ENCODE measurements at places on chromosomes 3 and 15.

- DNase-seq, result peak; percentile 60
Measured at GRCh38 chr15:32888221-32888761, 170.5 kb downstream of the GREM1 start.

- DNase-seq, result peak; percentile 42
Measured at GRCh38 chr3:133962849-133963248, 66.9 kb downstream of the SLCO2A1 start.

- DNase-seq, result no peak
Measured at GRCh38 chr3:111871809-111872623, 13.0 kb downstream of the PHLDB2 start.

GRCh38 chr15:39066677-39067076 is 502.1 kb upstream of the RASGRP1 start:
- DNase-seq, result no peak

GRCh38 chr15:77473328-77473727 is 52.6 kb downstream of the HMG20A start:
- DNase-seq, result no peak

DNA sequence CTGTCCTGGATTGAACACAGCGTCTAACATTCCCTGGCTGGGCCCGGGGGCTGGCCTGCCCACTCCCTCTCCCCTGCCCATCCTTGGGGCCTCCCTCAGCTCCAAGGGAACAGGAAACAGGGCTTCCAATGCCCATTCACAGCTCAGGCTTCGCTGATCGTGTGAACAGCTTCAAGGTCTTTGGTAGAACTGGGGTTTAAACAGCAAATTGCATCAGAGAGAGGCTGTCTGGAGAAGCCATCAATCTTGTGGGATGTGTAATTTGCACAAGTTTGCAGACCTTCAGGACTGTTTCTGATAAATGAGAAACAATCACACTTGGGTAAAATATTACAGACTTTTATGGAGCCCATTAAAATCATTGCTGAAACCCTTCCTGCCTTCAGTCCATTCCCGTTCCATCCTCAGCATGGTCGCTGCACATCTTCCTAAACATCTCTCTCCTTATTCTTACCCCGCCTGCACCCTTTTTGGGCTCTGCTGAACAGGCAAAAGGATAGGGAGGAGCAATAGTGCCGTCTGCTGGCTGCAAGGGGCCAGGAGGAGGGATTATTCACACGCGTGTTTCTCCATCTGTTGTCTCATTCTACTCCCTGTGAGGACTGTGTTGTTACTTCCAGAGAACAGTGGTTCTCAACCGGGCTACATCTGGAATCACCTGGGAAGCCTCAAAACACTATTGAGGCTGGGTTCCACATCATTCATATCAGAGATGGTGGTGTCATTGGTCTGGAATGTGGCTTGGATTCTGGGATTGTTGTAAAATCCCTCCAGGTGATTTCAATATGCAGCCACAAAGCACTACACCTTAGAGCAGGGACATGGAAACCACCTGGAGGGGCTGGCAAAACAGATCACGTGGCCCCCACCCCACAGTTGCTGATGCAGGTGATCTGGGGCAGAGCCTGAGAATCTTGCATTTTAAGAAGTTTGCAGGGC is 116.3 kb downstream of the CLSTN2 start:
- no peak for DNase-seq

GRCh38 chr3:126523745-126524428 is at the start of gene CHST13:
TSS of gene CHST13 (plus strand) at chr3:126524155. CDS start at chr3:126524333, 178 bp downstream.
- DNase-seq, result no peak

GRCh38 chr3:187401856-187402255 is 33.7 kb downstream of the RTP4 start:
- no peak for DNase-seq

GRCh38 chr15:39786447-39787056 is 3.9 kb upstream of the FSIP1 start:
- peak; percentile 37 for DNase-seq

- no peak for DNase-seq
Measured at GRCh38 chr3:34020726-34021680, 222.6 kb downstream of the PDCD6IP start.

DNA sequence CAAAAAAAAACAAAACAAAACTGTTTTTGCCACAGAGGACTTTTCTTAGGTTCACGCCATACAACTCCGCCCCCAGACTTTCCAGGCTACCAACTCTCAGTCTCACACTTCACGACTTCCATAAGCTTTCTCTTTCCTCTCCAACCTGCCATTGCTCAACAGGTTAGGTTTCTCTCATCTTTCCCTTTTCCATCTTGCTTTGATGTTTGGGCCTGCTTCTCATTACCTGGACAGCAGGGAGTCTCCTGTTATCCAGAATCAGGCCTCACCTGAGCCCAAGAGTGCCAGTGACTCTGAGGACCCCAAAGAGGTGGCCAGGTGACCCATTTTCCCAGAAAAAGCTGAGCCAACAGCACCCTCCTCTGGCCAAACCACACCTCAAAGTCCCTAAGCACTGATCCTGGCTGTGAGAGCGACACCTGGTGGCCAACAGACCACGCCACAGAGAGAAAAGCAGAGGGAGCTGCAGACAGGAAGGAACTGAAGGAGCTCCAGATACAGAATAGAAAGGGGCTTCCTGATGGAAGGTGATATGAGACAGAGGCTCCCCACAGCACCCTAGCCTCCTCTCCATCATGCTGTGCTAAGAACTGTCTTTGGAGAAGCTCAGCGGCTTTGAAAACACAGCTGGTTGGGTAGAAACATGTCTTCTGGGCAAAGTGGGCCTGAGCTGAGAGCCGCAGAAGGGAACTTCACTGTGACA is 4.0 kb downstream of the CCDC51 start:
- no peak for DNase-seq

GRCh38 chr15:45637141-45637540 is 2.3 kb downstream of the SQOR start:
- DNase-seq, result no peak

- DNase-seq, result no peak
Measured at GRCh38 chr15:78076231-78077052, 1.1 kb downstream of the TBC1D2B start.

- DNase-seq, result no peak
Measured at GRCh38 chr3:11582191-11582968, 61.3 kb downstream of the VGLL4 start.

DNA sequence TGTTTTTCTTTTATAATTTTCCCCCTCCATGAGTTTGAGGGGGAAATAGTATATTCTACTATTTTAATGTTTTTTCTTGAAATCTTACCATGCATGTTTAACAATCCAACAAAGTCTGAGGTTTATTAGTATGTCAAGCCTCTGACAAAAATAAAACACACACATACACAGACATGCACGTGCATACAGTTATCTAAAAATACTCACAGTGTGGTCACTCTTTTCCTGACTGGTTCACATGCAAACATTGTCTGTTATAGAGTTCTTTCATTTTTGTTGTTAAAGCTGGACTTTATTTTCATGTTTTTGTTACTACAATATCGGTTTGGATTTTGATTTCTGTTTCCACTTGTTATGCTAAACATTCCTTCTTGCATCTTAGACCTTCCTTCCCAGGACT is 236.6 kb downstream of the MFSD1 start:
- no peak for DNase-seq

DNA sequence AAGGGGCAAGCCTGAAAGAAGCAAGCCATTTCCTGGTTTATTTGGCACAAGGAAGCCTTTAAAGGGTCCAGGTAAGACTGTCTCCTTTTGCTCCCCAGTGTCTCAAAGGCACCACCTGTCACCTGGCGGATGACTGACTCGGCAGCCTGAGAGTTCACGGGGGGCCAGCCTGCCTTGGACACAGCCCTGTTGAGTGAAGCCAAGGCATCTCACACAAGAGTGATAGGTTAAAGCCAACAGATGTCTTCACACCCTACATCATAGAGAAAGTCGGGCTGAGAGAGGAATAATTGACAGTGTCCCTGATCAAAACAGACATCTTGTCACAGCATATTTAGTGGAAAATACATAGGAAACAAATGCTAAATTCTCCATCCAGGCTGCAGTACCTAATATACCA is 28.2 kb upstream of the LIPC start:
- no peak for DNase-seq

DNA sequence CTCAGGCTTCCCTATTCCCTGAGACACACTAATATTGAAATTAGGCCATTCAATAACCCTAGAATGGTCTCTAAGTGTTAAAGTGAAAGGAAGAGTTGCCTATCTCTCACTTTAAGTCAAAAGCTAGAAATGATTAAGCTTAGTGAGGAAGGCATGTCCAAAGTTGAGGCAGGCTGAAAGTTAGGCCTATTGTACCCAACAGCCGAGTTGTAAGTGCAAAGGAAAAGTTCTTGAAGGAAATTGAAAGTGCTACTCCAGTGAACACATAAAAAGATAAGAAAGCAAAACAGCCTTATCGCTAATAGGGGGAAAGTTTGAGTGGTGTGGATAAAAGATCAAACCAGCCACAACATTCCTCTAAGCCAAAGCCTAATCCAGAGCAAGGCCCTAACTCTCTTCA is 117.9 kb upstream of the SPATA12 start:
- no peak for DNase-seq

DNA sequence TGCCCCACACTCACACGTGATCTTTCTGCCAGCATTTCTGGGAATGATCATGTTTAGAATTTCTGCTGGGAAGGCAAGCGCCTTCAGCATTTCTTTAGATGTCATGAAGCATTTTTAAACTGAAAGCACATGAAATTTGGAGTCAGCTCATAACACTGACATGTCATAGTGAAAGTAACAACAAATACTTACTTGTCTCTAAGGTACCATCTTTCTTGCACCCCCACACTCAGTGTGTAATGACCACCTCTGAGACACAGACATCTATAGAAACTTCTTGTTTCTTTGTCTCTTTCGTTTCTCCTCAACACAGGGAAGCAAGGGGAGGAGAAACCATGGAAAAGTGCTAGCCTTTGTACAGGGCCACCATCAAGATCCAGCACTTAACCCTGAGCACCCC is 171.7 kb downstream of the RORA start:
- DNase-seq, result no peak

DNA sequence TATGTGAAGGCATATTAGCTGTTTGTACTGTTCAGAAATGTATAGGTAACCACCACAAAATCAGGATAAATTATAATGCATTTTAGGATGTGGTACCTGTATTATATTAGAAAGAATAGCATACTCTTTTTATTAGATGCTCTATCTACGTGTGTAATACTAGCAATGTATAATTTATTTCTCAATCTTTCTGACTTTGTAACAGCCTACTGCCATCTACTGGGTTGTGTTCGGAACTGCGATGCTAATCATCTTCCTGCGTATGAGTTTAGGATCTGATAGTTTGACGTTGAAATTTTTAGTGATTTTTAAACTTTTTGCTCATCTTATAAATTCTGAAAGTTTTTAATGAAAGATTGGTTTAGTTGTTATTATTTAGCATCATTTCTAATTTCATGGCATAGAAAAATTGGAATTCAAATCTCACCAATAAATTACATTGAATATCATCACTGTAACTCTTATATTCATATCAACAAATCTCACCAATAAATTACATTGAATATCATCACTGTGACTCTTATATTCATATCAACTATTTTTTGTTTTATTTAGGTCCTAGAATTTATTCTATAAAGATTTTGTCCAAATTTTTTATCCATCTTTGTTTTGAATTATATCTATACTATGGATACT is 322.7 kb upstream of the ZNF717 start:
- no peak for DNase-seq

GRCh38 chr3:196458063-196458462 is 25.8 kb upstream of the UBXN7 start:
- no peak for DNase-seq

Data from HS-5 (cell line).